Astrocyte (in vitro differentiated cells and primary cell): ENCODE measurements at places on chromosomes 6 and 20. TPM values are rescaled to one million over a fixed set of nuclear protein-coding genes. Genes with fewer than 3 reads are reported as not detected.

- DNase-seq, result peak; percentile 18
These were observed 533.3 kb downstream of the HACE1 start for GRCh38 chr6:104326173-104327001.

The EGFL8 gene
- 10.4 and 13.3 TPM in 2 replicates for total RNA-seq

DNA sequence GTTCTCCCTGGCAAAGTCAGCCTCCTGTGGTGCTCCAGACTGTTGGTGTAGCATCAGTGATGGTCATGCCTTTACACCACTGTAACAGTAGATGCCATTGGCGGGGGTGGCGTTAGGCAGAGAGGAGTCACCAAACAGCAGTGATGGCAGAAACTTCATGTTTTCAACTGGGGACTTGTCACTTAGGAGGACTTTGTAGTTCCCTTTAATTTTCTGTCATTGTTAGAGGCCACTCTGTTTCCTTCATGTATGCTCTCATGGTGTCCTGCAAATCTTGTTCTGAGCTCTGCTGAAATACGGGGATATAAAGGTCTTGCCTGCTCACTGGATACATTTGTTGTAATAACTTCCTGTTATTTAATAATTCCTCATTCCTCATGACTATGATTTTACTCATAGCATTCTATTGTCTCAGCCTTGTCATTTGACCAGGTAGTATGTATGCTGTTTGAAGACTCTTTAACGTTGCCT lies 4.6 kb downstream of the MAP3K4 start:
- peak; percentile 27 for DNase-seq

GRCh38 chr6:11025921-11026635 lies 18.0 kb downstream of the ELOVL2 start:
- no peak for DNase-seq

The RBBP8NL gene
- 0.14 TPM in 1 of 2 replicates, not detected in the other for total RNA-seq

The NRSN1 gene
- total RNA-seq, result not detected in 2 replicates

- DNase-seq, result no peak
These were observed 66.1 kb downstream of the JPH2 start for GRCh38 chr20:44120676-44121425.

The EEF1A2 gene
- 31.8 and 37.6 TPM in 2 replicates for total RNA-seq

DNA sequence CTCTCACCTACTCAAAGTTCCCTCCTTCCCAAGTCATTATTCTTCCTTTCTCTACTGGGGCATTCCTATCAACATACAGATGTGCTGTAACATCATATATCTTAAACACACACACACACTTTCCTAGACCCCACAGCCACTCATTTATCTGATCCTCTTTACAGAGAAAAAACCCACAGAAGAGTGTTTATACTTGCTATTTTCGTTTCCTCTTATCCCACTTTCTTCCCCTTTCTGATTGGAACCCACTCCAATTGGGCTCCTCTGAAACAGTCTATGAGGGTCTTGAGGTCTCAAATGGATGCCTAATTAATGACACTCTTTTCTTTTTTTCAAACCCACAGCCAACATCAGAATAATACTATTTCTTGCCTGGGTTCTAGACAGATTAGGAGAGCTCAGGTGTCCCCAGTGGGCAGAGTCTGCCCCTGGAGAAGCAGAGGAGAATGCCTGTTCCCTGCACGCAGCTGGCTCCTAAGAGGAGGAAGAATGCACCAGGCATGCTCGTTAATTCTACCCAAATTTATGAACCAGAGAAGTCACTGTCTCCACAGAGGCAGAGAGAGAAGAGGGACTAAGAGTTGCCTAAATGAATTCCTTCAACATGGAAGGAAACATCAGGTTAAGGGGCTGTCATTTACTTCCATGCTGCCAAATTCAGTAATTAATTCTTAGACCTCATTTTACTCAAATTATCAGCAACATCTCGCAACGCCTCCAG lies 65.9 kb downstream of the CRYBG1 start:
- no peak for DNase-seq

DNA sequence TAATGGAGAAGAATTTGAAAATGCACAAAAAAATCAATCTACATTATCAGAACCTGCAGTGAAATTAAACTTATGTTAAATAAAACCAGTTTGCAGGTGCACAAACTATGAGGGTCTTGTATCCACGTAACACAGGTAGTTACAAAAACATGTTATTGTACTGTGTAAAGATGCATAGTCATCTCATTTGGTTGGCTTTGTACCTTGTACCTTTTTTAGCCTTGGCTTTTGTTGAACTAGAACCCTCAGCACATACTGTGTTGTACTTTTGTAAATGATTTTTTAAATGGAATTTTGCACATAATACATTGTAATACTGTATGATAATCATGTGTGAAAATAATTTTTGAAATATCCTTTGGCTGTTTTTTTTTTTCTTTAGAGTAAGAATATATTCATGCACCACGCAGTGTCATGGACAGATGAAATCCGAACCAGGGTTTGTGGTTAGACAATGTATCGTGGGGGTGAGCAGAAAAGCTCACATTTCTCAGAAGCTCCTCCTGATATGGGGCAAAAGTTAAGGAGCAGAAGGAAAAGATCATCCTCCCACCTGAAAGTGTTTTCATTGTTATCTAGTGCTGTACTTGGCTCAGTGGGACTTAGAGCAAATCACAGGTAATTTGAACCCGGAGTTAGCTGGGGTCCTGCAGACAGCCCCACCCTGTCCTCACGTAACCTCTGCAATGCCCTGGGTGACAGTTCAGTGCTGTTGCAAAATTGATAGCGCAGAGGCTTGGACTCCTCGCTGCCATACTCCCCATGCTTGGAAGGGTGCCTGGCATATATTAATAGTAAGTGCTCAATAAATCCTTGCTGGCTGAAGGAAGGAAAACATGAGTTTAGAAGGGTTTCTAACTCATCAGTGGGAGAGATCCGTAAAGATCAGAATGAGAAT lies 14.8 kb upstream of the NAA20 start:
- no peak for DNase-seq

DNA sequence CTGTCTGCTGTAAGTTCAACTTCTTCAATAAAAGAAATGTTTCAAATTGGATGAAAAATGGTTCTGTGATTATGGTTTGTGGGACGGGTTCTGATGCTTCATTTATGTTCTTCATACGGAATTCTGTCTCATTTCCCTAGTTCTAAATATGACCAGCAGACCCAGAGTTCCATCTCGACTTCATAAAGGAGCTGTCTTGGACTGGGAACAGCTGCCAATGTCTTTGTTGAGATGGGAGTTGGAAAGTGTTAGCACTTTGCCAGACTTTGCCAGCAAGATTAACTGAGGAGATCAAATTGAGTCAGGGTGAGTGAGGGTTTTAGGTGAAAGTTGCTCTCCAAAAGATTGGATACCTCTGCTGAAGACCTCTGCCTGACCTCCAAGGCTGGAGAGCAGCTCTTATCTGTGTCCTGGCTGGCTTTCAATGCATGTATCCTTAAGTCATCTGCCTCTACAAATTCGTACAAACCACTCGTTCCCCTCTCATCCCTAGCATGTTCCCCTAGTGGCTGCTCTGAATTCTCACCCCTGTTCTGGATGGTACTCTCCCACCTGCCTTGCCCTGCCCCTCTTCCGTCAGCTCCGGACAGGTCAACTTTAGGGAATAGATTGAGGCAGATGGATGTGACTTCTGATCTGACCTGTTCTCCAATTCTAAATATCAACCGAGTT lies at the start of gene EFCAB8:
Gene EFCAB8, plus strand, starts transcription at position 223 of the 672 bp plus-strand sequence. CDS start 4,870 bp downstream, outside the sequence.
- no peak for DNase-seq

The CDSN gene
- 0.22 and 0.27 TPM in 2 replicates for total RNA-seq

The TRPC4AP gene
- 92.0 and 92.6 TPM in 2 replicates for total RNA-seq

DNA sequence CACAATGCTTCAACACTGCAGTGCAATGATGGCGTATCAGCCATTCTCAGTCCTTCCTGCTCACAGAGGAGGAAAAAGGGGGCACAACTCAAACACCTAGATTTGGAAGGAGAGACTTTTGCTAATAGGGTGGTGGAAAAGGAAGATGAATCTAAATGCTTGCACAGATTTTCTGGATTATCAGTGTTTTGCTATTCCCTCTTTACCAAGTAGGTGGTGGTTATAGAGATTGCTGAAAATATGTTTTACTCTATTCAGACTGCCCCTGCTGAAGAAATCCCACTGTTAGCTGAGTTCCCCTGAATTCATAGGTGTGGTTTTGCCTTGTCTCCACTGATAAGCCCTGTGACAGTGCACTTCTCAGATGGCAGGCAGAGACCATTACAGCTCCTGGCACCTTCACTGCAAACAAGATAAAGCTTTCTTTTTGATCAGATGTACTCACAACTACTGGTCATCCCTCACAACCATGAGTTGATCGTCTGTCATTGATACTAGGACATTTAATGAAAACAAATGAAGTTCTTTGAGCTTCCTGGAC lies 311.4 kb downstream of the KIF16B start:
- no peak for DNase-seq

The DDO gene
- not detected in 2 replicates for total RNA-seq

- no peak for DNase-seq
These were observed 561.8 kb upstream of the AGPAT4 start for GRCh38 chr6:161835500-161836215.

The RIPPLY2 gene
- not detected in 2 replicates for total RNA-seq

The IMPG1 gene
- total RNA-seq, result not detected in 2 replicates

The OPRL1 gene
- 2.8 and 3.6 TPM in 2 replicates for total RNA-seq

The BPIFA1 gene
- not detected in 2 replicates for total RNA-seq

DNA sequence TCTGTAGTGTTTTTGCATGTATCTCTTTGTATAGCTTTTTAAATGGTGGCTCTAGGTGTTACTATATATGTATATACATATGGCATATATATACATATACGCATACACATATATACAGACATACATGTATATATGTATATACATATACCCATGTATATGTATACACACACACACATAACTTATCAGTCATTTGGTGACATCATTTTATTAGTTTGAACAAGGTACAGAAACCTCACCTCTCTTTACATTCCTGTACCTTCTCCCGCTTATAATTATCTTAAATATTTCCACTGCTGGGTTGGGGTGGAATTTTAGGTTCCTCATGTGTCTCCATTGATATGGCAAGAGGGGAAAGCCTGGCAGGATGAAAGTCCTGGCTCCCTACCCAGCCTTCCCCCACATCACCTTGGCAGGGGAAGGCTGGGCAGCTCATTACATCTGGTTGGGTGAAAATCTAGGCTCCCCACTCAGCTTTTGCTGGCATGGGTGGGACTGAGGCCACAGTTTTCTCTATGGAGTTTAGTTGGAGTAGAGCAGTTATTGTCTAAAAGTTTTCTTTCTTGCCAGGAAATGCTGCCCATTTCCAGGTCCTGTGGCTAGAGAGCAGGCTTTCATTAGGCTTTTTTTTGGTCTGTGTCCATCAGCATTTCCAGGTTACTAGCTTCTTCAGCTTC lies 7.6 kb downstream of the GLO1 start:
- no peak for DNase-seq

The FRK gene
- total RNA-seq, result 0.77 and 1.3 TPM in 2 replicates

DNA sequence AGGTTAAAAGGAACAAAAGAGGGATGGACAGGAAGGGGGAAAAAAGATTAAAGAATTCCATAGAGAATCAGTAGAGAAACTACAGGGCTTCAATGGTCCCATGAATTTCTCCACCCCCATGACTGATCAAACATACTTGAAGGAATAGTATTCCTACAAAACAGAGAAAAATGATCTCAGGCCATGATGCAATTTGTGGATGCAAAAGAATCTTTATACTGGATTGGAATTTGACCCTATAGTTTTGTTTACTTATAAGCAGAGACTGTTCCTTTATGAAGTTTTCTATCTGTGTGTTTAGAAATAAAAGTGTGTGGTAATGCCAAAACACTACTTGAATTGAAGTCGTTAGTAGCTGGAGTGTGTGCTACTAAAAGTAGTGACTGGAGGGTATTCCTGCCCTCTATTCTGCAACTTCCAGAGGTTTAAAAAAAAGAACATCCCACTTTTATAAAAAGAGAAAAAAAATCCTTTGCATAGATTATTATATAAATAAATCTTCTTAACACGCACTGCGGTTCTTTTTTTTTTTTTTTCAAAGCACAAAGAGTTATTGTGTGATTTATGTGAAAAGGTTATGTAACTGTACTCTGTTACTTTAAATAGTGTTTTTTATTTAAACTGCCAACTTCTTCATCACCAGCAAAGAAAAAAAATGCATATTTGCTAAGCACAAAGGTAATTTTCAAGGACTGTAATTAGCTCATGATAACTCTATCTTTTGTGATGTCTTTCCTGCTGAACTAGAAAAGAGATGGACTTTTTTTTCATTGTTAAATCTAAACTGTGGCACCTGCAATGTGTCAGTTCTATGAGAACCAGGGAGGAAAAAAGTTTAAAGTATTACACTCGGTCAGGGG lies 214.5 kb upstream of the CITED2 start:
- DNase-seq, result peak; percentile 75
